ENCODE measurements at places on chromosomes 7 and 10. TPM values are rescaled to one million over a fixed set of nuclear protein-coding genes. Genes with fewer than 3 reads are reported as not detected.

TBC1D12 gene
- total RNA-seq, result 66.2 TPM

CD36 gene
- total RNA-seq, result 55.6 TPM

NAT16 gene
- total RNA-seq, result 2.1 TPM

CDCA7L gene
- 26.8 TPM for total RNA-seq

ANKRD2 gene
- total RNA-seq, result 0.46 TPM

ZNF239 gene
- 17.3 TPM for total RNA-seq

TRPV5 gene
- total RNA-seq, result 0.23 TPM

ABCF2 gene
- 26.1 TPM for total RNA-seq
